Bronchus fibroblast of lung (primary cell): ENCODE measurements at places on chromosomes 11 and 22. TPM values are rescaled to one million over a fixed set of nuclear protein-coding genes. Genes with fewer than 3 reads are reported as not detected.

Gene ISX
- not detected in 2 replicates for total RNA-seq

Gene MPPED1
- not detected in 2 replicates for total RNA-seq

Gene IGLL1
- not detected in 2 replicates for total RNA-seq

Gene LRRC75B
- 7.6 and 9.6 TPM in 2 replicates for total RNA-seq

Gene CECR2
- total RNA-seq = 0.15 and 0.17 TPM in 2 replicates

Gene OR2AG2
- total RNA-seq = under 0.01 and 0.15 TPM in 2 replicates
